ENCODE measurements at places on chromosomes 2 and 18.
A peak's percentile ranks its signal among the peaks of the same experiment; 100 is the strongest.

DNA sequence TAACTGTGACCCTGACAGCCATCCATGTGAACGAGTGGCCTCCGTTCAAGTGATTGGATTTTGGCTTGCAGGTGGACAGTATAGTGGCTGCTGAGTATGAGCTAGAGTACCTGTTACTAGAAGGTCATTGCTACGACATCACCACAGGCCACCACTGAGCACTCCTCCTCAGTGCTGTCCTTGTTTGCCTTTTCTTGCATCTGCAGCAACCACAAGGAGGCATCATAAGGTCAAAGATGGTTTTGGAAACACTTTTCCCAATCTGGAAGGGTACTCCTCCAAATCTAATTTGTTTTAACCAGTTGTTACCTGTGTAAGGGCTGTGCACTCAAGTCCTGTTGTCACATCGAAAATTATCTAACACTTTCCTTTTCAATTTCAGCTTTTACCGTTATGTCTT is 81.2 kb downstream of the UGGT1 start:
- DNase-seq, result peak; percentile 14

GRCh38 chr2:170679607-170680079 is 35.5 kb upstream of the SP5 start:
- DNase-seq, result no peak

DNA sequence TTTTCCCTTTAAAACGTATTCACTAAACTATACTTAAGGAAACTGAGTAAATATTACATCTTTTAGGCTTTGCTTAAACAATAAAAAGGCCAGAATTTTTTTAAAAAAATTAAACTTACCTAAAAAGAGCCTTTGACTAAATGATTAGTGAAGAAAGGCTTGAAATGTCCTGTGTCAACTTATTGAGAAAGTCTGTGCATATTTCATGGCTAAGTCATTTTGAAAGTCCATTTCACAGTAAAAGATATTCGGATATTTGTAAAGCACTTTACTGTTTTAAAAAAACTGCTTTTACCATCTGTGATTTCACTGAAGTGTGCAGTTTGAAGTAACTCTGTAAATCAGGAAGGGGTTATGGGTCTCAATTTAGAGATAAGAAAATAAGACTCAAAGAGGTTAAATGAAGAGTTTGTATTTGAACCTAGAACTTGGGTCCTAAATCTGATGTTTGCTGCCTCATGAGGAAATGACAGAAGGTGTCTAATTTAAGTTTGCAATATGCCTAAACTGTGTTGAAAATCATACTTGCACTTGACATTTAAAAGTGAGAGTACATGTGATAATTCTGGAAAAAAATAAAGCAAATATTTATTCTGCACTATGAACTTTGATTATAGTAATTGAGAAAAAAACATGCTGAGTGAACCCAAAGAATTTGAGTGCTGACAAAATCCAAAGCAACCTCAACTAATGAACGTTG is 50.5 kb downstream of the RAB27B start:
- DNase-seq, result no peak

DNA sequence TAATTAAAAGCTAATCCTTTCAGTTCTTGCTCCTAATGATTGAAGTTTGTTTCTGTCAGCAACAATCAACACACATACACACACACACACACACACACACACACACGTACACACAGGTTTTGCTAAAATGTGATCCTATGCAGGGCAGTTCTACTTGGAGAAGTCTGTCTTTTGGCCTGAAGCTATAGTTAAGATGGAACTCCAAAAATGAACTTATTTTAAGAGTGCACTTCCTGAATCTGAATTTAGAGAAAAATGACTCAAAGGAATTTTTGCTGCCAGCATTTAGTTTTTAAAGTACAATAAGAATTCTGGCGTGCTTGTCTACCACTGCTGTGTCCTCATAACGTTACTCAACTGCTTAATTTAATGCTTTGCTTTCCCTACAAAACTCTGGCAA is 6.6 kb downstream of the GALNT5 start:
- no peak for DNase-seq

DNA sequence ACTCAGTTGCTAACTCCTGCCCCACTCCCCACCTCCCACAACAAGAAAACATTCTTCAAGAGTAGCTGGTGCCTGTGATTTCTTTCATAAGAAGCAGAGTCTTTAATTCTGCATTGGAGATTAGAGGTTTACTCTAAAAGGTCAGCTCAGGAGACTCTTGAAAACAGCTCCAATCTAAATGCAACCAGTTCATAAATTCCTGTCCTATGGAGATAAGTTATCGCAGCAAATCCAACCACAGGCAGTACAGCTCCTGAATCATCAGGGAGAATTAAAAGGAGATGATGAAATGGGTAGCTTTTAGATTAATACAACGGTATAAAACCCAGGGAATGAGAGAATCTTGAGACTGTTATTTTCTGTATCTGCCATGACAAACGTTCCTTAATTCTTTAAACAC is 130.7 kb downstream of the SOCS6 start:
- DNase-seq, result no peak

DNA sequence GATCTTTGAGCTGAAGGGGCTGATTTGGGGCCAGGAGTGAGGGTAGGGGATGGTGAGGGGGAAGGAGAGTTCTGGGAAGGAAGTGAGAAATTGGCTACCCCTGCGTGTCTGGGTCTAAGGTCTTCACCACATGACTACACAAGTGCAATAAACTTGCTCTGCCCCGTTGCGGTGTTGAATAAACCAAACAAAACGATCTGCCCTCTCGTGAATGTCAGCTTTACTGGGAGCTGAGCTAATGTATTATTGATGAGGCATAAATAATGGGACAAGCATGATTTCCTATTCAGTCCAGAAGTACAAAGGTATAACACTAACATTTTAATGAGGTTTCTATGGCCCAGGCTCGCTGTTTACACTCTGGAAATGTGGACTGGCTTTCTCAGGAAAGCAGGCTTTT is 8.0 kb upstream of the CFAP221 start:
- no peak for DNase-seq

DNA sequence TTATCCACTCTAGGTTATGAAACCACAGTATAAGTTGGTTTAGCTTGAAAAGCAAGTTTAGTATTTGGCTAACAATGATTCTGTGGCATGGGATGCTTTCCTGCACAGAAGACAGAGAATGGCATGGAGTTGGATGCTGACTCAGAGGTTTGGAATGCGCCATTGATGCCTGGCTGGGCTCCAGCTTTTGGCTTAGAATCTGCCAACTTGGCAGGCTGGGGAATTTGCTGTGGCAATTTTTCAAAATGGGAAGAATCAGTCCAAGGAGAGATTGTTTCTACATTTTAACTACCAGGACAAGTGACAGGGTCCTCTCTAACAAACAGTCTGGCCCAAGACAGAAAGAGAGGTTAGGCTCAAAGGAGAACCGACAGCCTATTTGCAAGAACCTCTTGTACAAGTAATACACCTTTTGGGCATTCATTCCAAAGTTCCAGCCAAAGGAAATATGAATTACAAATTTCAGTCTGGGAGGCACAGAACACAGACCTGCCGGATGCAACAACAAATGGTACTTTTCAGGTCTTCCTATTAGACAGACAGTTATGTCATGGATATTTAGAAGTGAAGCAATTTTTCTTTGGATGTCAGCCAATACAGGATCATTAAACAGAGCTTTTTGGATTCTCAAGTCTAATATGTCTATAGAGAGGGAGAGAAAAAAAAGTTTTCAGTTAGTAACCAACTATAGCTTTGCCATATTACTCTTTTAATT is 1027.7 kb downstream of the TMEM182 start:
- peak; percentile 37 for DNase-seq

GRCh38 chr2:154709215-154709614 is 10.7 kb downstream of the KCNJ3 start:
- no peak for DNase-seq

DNA sequence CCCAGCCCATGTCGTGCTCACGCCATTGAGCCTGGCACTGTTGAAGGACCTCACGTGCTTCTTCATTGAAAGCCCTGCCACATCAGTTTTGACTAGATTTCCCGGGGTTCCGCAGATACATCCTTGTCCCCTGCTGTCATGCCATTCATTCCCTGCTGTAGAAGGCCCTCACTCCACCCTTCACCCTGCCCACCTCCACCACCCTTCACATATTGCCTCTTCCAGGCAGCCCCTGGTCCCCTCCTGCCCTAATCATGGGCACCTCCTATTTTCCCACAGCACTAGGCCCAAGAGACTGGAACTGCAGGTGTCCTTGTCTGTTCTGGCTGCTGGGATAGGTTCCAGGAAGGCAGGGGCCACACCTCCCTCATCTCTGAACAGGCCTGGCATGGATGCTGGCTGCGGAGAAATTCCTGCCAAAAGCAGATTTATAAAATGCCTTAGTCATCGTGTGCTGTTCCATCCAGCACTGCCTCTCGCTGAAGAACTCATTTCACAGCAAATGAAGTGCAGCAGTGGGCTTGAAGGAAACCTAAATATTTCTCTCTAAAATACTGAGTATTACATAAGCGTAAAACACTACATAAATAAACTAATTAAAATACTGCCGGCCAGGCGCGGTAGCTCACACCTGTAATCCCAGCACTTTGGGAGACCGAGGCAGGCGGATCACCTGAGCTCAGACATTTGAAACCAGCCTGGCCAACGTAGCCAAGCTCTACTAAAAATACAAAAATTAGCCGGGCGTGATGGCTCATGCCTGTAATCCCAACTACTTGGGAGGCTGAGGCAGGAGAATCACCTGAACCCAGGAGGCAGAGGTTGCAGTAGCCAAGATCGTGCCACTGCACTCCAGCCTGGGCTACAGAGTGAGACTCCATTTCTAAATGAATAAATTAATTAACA is 38.4 kb downstream of the EIF4E2 start:
- peak; percentile 72 for DNase-seq

- no peak for DNase-seq
Observed at GRCh38 chr2:102667072-102667471, 47.7 kb downstream of the SLC9A2 start.

GRCh38 chr18:76593843-76594242 is 98.8 kb upstream of the ZNF516 start:
- no peak for DNase-seq

GRCh38 chr2:209773377-209773776 is 1.7 kb downstream of the UNC80 start:
- DNase-seq, result peak; percentile 53

DNA sequence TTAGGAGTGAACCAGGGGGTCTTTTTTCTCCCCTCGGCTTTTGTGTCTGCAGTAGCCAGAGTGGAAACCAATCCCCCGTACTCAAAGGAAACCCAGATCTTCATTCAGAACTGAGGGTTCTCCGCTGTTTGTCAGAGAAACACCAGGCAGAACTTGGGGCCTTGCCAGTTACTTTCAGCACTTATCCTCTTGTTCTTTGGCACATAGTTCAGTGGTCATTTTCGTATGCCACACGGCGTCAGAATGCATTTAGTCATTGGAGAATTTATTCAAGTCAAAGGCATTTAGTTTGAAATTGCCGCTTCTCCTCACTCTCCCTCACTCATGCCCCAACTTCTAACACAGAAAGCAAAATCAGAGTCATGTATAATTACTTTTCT is 102.9 kb downstream of the CABLES1 start:
- no peak for DNase-seq

DNA sequence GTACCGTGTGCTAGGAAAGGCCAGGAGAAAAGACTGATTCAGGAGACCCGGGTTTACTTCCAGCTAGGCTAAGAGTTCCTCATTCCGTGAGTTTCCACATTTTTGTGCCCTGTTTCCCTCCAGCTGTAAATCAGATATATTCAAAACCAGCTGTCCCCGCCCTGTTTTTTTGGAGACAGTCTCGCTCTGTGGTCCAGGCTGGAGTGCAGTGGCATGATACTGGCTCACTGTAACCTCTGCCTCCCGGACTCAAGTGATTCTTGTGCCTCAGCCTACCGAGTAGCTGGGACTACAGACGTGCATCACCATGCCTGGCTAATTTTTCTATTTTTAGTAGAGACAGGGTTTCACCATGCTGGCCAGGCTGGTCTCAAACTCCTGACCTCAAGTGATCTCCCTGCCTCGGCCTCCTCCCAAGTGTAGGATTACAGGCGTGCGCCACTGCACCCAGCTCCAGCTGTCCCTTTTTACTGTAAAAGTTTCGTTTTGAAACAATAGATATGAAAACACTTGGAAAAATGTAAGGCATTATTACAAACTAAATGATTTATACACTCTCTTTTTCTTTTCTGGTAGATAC is 112.8 kb upstream of the SEC11C start:
- no peak for DNase-seq

GRCh38 chr2:200624658-200625057 is 38.8 kb downstream of the AOX1 start:
- DNase-seq, result no peak

- no peak for DNase-seq
Observed at GRCh38 chr2:69017080-69017479, 4.1 kb downstream of the ANTXR1 start.

DNA sequence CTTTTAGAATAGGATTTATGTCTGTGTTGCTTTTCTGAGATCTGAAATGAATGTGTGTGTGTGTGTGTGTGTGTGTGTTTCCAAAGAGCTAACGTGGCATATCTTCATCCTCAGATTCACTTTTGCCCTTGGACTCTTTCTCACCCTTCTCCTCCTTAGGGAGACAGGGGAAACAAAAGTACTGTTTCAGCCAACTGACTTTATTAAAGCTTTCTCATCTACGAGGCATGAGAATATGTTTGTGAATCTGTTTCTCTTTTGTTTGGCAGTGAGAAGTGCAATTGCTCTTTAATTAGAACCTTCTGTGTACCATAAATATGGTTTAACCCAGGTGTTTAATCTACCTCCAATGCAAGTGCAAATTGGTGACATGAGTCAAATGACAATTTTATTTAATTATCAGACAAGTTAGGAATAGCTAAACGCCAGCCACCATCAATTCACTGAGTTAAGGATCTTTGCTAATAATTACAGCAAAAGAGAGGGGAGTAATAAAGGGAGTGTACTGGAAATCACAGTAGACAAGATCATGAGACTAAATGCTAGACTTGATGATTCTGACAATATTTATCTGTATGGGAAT is 186.4 kb upstream of the COL3A1 start:
- DNase-seq, result no peak

DNA sequence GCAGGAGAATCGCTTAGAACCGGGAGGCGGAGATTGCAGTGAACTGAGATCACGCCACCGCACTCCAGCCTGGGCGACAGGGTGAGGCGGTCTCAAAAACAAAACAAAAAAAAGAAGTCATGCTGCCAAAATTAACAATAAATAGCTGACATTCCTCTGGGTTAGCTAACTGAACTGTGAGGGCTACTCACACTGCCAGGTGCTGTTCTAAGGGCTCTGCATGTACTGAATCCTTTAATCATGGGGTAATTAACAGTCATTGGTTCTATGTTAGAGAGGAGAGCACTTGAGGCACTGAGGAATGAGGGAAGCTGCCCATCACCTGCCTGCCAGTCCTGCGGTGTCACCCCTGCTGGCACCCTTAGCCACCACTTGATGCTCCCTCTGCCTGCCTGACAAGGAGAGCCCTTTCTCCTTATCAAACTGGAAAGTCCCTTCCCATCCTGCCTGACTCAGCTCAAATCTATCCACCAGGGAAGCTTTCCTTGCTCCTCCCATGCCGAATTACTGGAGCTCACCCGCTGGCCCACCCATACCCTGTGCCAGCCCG is 73.0 kb upstream of the RIOK3 start:
- DNase-seq, result no peak

- DNase-seq, result no peak
Observed at GRCh38 chr2:143192106-143192505, 62.9 kb downstream of the ARHGAP15 start.

Data from cerebellum (tissue), 4 donors.